Peyer's patch (tissue), 4 donors: ENCODE measurements at places on chromosomes 1 and 21.

GRCh38 chr1:242016479-242016878, 17.6 kb upstream of the MAP1LC3C start:
- H3K4me3 ChIP-seq = no peak overlapping the region
- no peaks in the 10 kb centered on the region for H3K36me3 ChIP-seq
- no peak overlapping the region for H3K27ac ChIP-seq
- H3K27me3 ChIP-seq = no peaks in the 10 kb centered on the region
- DNase-seq = no peak

GRCh38 chr1:177959811-177960515, 9.9 kb downstream of the SEC16B start:
- H3K36me3 ChIP-seq = peaks cover 66% of the 10 kb centered on the region
- DNase-seq = no peak
- H3K27ac ChIP-seq = no peak overlapping the region
- H3K4me1 ChIP-seq = no peaks in the 10 kb centered on the region
- no peak overlapping the region for H3K4me3 ChIP-seq

- H3K4me1 ChIP-seq = no peaks in the 10 kb centered on the region
- DNase-seq = peak; percentile 36
- no peak overlapping the region for H3K4me3 ChIP-seq
- H3K27ac ChIP-seq = no peak overlapping the region
Observed at GRCh38 chr21:42423197-42423675, 19.5 kb downstream of the UBASH3A start.

- H3K36me3 ChIP-seq = peaks cover 3% of the 10 kb centered on the region
- DNase-seq = no peak
- no peak overlapping the region for H3K27ac ChIP-seq
- H3K27me3 ChIP-seq = no peaks in the 10 kb centered on the region
- peak overlapping the region; percentile 80 for H3K4me3 ChIP-seq
Observed at GRCh38 chr1:32901823-32902534, 790 bp upstream of the TMEM54 start.

GRCh38 chr1:109657395-109657794, 1.5 kb downstream of the GSTM4 start:
- no peak overlapping the region for H3K27ac ChIP-seq
- DNase-seq = no peak
- H3K4me3 ChIP-seq = no peak overlapping the region
- H3K36me3 ChIP-seq = no peaks in the 10 kb centered on the region
